Fibroblast of skin of left biceps (primary cell): ENCODE measurements at places on chromosomes 7 and 10.

- peak; percentile 11 for DNase-seq
Observed at GRCh38 chr10:11325817-11326216, 285.6 kb downstream of the USP6NL start.

- DNase-seq: no peak
Observed at GRCh38 chr7:134789967-134790685, 10.7 kb downstream of the CALD1 start.

DNA sequence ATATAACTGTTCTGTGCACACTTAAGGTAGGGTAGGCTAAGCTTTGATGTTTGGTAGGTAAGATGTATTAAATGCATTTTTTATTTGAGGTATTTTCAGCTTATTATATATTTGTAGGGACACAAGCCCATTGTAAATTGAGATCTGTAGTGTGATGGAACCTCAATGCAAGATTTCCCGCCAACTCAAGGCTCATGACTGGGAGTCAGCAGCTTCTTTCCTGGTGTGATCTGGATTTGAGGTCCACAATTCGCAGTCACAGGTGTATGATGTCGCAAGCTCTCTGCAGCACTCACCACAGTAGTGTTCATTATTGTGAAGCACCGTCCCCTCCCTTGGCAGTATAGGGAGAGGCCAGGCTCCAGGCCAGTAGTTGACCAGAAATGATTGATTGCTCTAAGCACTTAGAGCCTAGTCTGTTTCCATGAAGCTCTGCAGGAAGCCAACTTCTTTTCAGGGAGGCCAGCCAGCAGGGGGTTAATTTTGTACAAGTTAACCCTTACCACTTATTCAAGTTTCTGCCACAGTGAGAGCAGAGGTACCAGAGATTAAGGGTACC is 54.9 kb downstream of the SEM1 start:
- DNase-seq: no peak

- DNase-seq: peak; percentile 70
Observed at GRCh38 chr10:28219251-28219650, 83.6 kb downstream of the MPP7 start.

- DNase-seq: peak; percentile 11
Observed at GRCh38 chr7:40403703-40404476, 269.1 kb downstream of the SUGCT start.

DNA sequence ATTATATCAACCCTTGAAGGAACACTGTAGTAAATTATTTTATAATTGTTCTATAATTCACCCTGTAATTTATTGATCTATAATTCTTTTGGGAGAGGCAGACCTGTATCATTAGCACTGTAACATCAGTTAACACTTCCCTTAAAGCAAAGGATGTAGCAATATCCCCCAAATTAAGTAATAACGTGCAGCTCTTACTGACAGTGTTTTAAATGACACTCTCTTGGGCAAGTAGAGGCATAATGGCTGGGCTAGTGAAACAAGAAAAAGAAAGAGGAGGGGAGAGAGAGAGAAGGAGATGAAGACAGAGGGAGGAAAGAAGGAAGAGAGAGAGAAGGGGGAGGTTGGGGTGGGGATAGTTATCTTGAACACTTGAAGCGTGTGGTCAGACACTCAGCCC is 161.0 kb upstream of the RNF32 start:
- DNase-seq: no peak

DNA sequence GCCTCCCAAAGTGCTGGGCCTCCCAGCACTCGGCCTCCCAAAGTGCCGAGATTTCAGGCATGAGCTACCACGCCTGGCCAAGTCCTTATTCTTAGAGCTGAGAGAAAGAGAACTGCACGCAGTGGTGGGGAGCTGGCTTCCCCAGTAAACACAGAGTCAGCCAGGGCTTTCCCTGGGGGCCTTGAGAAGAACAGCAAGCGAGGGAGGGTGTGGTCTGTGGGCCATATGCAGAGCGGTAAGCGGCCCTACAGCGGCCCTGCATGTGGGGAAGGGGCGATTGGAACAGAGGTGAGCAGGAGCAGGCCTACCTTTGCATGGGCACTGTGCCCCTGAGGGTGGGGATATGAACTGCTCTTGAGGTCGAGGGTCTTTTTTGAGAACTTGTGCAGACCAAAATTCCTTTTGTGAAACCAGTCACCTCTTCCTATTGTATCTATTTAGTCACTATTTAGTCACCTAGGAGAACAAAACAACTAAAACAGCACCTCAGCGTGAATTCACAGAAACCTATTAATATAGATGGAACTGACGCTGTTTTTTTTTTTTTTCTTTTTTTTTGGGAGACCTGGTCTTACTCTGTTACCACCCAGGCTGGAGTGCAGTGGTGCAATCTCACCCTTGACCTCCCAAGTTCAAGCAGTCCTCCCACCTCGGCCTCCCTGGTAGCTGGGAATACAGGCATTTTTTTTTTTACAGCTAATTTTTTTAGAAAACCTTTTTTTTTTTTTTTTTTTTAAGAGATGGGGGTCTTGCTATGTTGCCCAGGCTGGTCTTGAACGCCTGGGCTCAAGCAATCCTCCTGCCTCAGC is 36.9 kb upstream of the SH2D4B start:
- no peak for DNase-seq

GRCh38 chr10:1642600-1643160 is 94.6 kb downstream of the ADARB2 start:
- no peak for DNase-seq

GRCh38 chr7:58086461-58086860 is 636.5 kb downstream of the ZNF716 start:
- DNase-seq: no peak

- no peak for DNase-seq
Observed at GRCh38 chr10:91287276-91287675, 66.8 kb downstream of the PCGF5 start.

GRCh38 chr7:20407585-20408466 is 77.1 kb downstream of the ITGB8 start:
- no peak for DNase-seq

- DNase-seq: no peak
Observed at GRCh38 chr10:125739994-125740679, 20.6 kb downstream of the EDRF1 start.

DNA sequence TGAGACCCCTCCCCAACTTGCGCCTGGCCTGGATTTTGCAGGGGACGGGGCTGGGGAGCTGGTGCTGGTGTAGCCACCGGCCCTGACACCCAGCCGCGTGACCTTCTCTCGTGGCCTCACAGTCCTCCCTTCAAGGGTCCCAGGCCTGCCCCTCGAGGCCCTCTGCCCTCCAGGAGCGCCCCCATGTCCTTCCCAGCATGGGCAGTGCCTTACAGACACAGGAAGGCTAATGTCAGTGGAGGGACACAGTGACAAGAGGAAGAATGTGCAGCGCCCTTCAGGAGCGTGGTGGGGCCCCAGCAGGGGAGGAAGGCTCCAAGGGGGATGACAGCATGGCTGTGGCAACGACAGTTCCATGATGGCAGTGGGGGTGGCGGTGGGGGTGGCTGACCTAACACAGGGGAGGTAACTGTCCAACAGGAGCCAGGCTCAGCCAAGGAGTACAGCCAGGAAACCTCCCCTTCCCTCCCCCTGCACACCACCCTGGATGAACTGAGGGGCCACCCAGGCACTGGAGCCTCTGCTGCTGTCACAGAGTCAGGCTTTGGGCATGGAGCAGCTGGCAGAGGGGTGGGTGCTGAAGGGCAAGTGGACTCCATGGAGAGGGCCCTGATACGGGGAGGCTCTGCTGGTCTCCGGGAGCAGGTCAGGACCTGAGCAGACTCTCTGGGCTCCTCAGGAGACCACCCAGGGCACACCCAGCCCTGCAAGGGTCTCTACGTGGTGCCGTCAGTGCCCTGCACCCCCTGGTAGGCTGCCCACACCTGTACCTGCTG is 76.0 kb upstream of the RET start:
- DNase-seq: no peak

DNA sequence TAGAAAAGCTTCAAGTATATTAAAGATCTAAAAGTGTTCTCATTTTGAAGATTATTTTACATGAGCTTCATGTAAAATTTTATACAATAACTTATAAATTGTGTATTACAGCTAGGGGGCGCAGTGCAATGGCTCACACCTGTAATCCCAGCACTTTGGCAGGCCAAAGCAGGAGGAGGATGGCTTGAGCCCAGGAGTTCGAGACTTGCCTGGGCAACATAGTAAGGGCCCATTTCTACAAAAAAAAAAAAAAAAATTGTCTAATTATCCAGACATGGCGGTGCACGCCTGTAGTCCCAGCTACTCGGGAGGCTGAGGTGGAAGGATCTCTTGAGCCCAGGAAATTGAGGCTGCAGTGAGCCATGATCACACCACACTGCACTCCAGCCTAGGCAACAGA is 16.6 kb downstream of the ACBD5 start:
- DNase-seq: no peak

GRCh38 chr10:94992811-94993210 is 54.4 kb downstream of the CYP2C9 start:
- DNase-seq: no peak
